Stimulated activated CD4-positive, alpha-beta T cell treated with anti-CD3 and anti-CD28 coated beads, TNF-alpha, amount 100 ng/mL, for 1 hour (primary cell): ENCODE measurements at places on chromosomes 5 and 9.
A peak's percentile ranks its signal among the peaks of the same experiment; 100 is the strongest.

- peak; percentile 22 for DNase-seq
Measured at GRCh38 chr5:132272311-132273210, 15.1 kb downstream of the PDLIM4 start.

GRCh38 chr9:79447762-79448161 is 124.0 kb upstream of the TLE4 start:
- no peak for DNase-seq

DNA sequence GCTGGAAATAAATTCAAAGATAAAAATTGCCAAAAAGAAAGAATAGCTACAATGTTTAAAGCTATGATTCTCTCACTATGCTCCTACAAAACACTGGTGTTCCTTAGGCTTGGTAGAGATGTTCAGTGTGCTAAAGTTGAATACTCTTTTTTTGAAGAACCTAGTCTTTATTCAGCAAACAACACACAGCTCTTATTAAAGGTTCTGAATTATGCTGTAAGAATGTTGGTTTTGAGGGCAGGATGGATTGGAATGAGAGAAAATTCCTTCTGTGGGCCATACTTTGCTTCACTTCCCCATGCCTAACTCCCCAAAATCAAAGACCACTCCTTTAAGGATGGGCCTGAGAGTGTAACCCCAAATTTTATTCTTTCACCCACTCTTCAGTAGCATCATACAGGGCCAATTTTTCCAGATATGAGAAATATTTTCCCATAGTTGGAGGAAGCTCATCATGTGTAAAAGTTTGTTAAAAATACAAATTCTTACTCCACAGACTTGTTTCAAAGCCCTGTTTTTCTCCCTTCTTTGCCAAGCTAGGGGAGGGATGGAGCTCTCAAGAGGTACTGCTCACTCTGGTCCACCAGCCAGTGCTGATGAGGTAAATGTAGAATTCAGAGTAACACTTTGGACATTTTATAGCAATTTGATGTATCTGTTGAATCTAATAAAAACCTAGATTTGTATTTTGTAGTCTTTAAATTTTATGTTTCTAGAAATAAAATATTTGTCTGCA is 99.3 kb downstream of the GDNF start:
- DNase-seq, result no peak

- DNase-seq, result no peak
Measured at GRCh38 chr5:54908774-54909525, 76.4 kb downstream of the ESM1 start.

DNA sequence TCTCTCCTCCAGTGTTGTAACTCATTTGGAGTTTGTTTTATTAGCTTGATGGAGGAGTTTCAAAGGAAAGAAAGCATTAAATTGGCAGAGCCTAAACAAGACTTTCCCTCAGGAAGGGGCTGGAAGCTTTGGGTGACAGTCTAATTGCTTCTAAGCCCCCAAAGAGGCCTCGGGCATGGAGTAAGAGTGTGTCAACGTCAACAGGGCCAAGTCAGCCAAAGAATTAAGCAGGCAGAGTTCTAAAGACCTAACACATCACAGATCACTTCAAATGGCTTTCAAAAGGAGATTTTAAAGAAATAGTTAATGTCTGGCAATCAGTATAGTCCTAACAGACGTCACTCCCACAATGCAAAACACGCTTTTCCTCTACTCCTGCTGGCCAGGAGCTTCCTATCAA is 234.5 kb downstream of the EFNA5 start:
- no peak for DNase-seq

DNA sequence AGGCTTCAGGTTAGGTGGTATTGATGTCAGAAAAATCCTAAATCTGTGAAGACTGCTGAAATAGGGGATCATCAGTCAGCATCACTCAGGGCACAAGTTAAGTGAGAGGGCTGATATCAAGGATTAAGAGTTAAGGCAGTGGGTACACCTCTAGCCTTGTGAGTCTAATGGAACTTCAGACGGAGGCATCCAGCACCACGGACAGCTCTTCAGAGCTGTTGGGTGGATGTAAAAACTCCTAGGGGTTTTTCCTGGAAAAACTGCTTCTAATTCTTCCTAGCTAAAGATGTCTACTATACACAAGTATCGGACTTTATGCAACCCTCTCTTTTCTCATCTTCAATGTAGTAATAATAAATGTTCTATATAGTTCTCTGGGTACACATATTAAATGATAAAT is 165.9 kb downstream of the SH3GL2 start:
- no peak for DNase-seq

GRCh38 chr9:86767373-86767772 is 179.9 kb downstream of the GAS1 start:
- no peak for DNase-seq

DNA sequence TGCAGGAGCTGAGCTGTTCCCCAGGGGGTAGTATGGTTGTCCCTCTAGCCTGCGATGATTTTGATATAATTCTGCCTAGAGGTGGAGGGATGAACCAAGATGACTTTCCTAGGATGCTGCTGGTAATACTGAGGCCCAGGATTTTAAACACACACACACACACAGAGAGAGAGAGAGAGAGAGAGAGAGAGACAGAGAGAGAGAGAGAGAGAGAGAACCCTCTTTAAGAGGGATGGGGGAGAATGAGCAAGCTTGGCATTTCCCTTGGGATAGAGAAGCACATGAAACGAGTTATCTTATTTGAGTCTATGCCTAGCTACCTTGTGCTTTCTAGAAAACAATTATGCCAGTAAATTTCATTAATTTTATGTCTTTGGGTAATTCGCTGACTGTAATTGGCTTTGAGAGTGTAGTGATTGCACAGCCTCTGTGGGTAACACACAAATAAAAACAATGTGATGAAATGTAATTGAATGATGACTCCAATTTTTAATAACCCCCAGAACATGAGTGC is 338.4 kb downstream of the ARHGEF28 start:
- no peak for DNase-seq

GRCh38 chr9:125965477-125965876 is 218.3 kb downstream of the PBX3 start:
- no peak for DNase-seq

DNA sequence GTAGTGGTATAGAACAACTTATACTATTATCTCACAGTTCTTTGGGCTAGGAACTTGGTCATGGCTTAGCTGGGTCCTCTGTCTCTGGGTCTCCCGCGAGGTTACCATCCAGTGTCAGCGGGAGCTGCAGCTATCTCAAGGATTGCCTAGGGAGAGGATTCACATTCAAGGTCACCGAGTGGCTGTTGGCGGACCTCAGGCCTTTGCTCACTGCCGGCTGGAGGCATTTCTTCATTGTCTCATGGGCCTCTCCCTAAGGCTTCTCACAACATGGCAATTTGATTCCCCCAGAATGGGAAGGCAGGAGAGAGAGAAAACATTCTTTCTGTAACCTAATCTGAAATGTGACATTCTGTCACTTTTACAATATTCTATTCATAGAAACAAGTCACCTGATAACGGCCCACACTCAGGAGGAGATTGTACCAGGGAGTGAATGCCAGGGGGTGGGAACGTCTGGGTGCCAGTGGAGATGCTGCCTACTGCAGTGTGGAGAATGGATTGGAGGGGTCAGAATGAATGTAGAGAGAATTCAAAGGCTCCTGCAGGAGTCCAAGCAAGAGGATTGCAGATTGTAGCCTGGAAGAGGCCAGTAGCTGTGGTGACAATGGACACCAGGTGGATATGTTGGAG is 29.5 kb upstream of the ANKRD18A start:
- no peak for DNase-seq

GRCh38 chr5:59128646-59129290 is 545.9 kb downstream of the RAB3C start:
- DNase-seq, result no peak

DNA sequence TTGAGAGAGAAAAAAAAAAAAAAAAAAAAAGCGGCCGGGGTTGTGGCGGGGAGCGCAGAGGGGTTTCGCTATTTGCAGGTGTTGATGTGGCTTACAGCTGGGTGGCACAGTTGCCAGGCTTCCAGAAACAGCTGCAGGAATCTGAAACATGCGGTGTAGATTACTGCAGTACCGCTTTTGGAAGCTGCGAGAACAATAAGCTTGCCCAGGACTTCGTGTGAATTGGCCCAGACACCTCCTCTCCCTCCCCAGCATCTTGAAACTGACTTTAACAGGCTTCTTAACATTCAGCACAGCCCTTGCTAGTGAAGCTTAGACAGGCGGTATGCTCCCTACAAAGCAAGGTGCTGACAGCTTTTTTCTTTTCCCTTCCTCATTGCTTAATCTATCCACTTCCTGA is 104.0 kb downstream of the ATP10B start:
- no peak for DNase-seq

DNA sequence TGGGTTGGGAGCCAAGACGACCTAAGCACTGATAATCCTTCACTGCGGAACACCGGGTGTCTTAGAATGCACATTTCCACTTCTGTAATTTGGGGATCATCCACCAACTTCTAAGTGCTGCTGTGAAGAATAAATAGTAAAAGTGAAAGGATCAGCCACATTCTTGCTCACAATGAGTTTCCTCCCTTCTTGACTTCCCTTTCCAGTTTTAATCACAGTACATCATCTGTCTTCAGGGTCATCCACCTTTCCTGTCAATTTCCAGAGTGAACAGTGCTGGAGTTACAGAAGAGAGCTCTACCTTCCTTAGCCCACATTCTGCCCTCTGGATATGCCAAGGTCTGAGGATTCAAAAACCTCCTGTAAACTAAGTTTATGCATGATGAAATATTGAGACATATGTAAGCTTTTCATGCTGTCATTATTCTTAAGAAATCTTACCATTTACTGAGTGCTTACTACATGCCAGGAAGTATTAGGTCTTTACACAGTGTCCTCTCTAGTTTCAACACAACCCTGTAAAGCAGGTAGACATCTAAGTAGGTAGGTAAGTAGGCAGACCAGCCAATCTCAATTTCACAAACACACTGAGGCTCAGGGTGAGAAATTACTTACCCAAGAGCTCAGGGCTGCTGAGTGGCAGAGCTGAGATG is 105.2 kb downstream of the CDK5RAP2 start:
- no peak for DNase-seq

DNA sequence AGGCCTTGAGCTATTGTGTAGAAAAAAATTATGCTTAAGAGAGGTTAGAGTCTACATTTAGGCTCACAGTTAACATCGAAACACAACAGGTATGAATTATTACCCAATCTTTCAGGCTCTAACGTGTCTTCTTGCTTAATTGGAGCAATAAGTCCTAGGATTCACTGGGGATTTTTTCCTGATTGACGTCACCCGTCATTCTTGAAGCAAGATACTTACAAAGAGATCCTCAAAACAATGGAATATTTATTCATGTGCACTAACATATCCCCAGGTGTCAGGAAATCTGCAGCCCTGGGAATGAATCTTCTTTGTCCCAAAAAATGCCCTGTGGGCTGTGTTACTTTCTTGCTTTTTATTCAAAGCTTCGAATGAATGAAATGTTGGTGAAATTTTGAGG is 413.5 kb downstream of the NFIB start:
- DNase-seq, result no peak

- no peak for DNase-seq
Measured at GRCh38 chr9:81574405-81574804, 114.9 kb downstream of the TLE1 start.

- DNase-seq, result no peak
Measured at GRCh38 chr5:40089269-40089668, 590.4 kb upstream of the PTGER4 start.

- DNase-seq, result no peak
Measured at GRCh38 chr5:150043657-150044328, 42.6 kb downstream of the CSF1R start.

DNA sequence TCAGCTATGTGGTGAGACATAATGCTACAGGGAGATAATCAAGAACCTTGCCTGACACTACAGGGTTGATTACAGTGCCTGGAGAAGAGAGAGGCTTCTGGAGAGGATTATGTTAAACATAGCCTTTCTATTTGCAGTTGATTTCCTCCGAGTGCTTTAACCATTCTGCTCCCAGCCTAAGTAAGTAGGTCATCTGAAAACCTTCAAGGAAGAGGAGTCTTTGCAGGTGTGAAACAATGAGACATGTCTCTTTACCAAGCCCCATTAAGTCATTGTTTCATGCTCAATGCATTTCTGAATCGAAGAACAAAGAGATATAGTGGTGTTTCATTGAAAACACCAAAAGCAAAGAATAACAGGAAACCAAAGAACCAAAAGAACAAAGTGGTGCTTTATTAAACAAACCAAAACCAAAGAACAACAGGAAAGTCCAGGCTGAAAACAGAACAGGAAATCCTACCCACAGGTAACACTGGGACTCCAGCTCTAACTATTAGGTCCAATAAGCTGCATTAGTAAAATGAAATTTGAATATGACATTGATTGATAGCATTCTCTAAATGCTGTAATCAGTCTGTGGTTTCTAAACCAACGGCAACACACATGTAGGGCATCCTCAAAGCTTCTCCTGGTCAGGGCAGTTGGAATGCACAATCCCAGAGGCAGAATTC is 113.3 kb upstream of the SPATA31D4 start:
- no peak for DNase-seq
